Psoas muscle (tissue), 8 donors: ENCODE measurements at places on chromosomes 7 and 10. TPM values are rescaled to one million over a fixed set of nuclear protein-coding genes. Genes with fewer than 3 reads are reported as not detected.

DNA sequence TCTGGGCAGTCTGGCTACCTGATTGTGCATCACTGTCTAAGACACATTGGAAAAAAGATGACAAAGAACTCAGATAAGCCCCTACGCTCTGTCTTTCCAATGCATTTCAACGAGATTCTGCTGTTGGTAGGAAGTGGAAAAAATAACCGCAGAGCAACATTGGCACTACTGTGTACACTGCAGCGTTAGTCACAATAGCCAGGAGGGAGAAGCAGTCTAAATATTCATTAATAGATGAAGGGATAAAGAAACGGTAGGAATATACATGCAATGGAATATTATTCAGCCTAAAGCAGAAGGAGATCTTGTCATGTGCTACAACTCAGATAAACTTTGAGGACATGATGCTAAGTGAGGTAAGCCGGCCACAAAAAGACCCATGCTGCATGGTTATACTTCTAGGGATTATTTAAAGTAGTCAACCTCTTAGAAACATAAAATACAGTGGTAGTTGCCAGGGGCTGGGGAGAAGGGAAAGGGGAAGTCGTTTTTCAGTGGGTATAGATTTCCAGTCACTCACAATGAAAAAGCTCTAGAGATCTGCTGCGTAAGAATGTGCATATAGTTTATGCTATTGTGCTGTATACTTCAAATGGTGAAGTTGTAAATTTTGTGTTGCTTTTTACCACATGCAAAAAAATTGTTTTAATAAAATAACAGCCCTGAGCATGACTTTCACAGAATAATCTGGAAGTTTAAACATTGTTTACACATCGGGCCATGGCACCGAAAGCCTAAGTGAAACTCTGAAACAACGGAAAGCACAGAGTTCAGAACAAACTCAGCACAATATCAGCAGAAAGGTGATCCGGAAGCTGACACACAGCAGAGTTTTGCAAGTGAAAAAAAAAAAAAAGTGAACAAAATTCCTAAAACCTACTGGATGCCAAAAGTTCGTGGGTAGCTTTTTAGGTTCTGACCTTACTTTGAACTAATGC lies 40.1 kb downstream of the ELMO1 start:
- peaks cover 3% of the 10 kb centered on the region for H3K4me1 ChIP-seq
- no peak overlapping the region for H3K4me3 ChIP-seq
- DNase-seq = no peak
- H3K36me3 ChIP-seq = no peaks in the 10 kb centered on the region
- no peak overlapping the region for H3K27ac ChIP-seq
- no peaks in the 10 kb centered on the region for H3K27me3 ChIP-seq

- no peak overlapping the region for H3K4me3 ChIP-seq
- peaks cover 49% of the 10 kb centered on the region for H3K27me3 ChIP-seq
- no peak overlapping the region for H3K27ac ChIP-seq
- H3K36me3 ChIP-seq = no peaks in the 10 kb centered on the region
Measured at GRCh38 chr10:133157662-133158436, 2.2 kb upstream of the KNDC1 start.

GRCh38 chr7:139829025-139829774 lies at the start of gene TBXAS1:
Gene TBXAS1 (plus strand): TSS chr7:139829264. CDS start chr7:139829391, 127 bp downstream.
- no peaks in the 10 kb centered on the region for H3K36me3 ChIP-seq
- no peak for DNase-seq
- no peaks in the 10 kb centered on the region for H3K27me3 ChIP-seq
- H3K27ac ChIP-seq = peak within 1 kb of the TSS; percentile 4
- no peaks in the 10 kb centered on the region for H3K4me1 ChIP-seq

- peaks cover 12% of the 10 kb centered on the region for H3K36me3 ChIP-seq
- DNase-seq = no peak
- H3K4me3 ChIP-seq = no peak overlapping the region
Measured at GRCh38 chr10:28619455-28619854, 57.9 kb upstream of the BAMBI start.

DNA sequence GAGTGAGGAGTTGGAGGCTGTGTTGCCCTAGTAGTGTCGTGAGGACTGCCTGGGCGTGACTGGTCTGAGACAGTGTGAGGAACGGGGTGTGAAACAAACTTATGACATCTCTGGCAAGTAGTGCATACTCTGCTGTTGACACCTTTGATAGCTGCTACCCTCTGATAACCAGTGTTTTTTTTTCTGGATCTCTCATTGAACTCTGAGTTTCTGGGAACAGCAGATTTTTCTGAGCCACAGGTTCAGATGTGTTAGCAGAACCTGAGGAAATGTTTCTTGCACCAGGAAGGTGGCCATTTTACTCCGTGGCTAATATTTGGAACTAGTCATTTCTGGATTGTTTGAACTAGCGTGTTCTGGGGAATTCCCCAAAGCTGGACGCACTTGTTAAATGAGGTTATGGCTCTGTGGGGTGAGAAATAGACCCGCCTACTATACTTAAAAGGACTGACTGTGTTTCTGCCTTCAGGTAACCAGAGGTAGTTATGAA lies 52.9 kb downstream of the AUTS2 start:
- peaks cover 9% of the 10 kb centered on the region for H3K4me1 ChIP-seq
- H3K27me3 ChIP-seq = no peaks in the 10 kb centered on the region
- no peaks in the 10 kb centered on the region for H3K36me3 ChIP-seq
- DNase-seq = no peak
- H3K4me3 ChIP-seq = no peak overlapping the region

DNA sequence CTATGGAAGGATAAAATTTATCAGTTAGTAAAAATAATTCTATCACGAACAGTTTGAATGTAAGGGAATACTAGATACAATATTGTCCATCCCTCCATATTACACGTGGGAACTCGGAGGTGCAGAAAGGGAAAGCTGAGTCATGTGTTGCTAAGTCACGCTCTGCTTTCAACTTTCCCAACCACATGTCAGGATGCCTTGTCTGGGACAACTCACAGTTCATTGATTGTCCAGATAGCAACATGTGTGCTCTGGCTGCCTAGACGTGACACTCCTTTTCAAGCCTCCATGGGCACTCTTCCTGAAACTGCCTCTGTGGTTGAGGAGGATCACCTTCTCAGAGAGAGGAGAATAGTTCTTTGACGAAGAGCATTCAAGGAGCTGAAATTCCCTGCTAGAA lies 808.1 kb downstream of the GRID1 start:
- H3K27me3 ChIP-seq = peaks cover 3% of the 10 kb centered on the region
- no peak overlapping the region for H3K27ac ChIP-seq
- no peaks in the 10 kb centered on the region for H3K4me1 ChIP-seq
- DNase-seq = no peak

- no peak overlapping the region for H3K27ac ChIP-seq
- no peak for DNase-seq
- no peaks in the 10 kb centered on the region for H3K4me1 ChIP-seq
- H3K27me3 ChIP-seq = no peaks in the 10 kb centered on the region
- no peak overlapping the region for H3K4me3 ChIP-seq
Measured at GRCh38 chr7:36011588-36011965, 141.5 kb upstream of the EEPD1 start.

GRCh38 chr10:92699518-92700381 lies 10.0 kb downstream of the HHEX start:
- H3K36me3 ChIP-seq = no peaks in the 10 kb centered on the region
- peaks cover 11% of the 10 kb centered on the region for H3K4me1 ChIP-seq
- DNase-seq = no peak
- no peak overlapping the region for H3K27ac ChIP-seq

- no peak overlapping the region for H3K27ac ChIP-seq
- DNase-seq = no peak
- H3K36me3 ChIP-seq = no peaks in the 10 kb centered on the region
- H3K27me3 ChIP-seq = no peaks in the 10 kb centered on the region
Measured at GRCh38 chr7:3592401-3593134, 291.5 kb downstream of the SDK1 start.

- no peaks in the 10 kb centered on the region for H3K4me1 ChIP-seq
- DNase-seq = no peak
- no peak overlapping the region for H3K4me3 ChIP-seq
- peaks cover 100% of the 10 kb centered on the region for H3K36me3 ChIP-seq
- no peak overlapping the region for H3K27ac ChIP-seq
- H3K27me3 ChIP-seq = no peaks in the 10 kb centered on the region
Measured at GRCh38 chr10:73131301-73131700, 21.0 kb downstream of the NUDT13 start.

- peak overlapping the region; percentile 70 for H3K27ac ChIP-seq
- no peaks in the 10 kb centered on the region for H3K36me3 ChIP-seq
- H3K4me1 ChIP-seq = peaks cover 37% of the 10 kb centered on the region
- no peak for DNase-seq
- no peaks in the 10 kb centered on the region for H3K27me3 ChIP-seq
Measured at GRCh38 chr7:16669581-16669980, 23.6 kb downstream of the BZW2 start.

- H3K27ac ChIP-seq = no peak overlapping the region
- H3K4me3 ChIP-seq = no peak overlapping the region
- no peaks in the 10 kb centered on the region for H3K36me3 ChIP-seq
- H3K4me1 ChIP-seq = no peaks in the 10 kb centered on the region
- no peaks in the 10 kb centered on the region for H3K27me3 ChIP-seq
Measured at GRCh38 chr7:66187905-66188304, 17.2 kb upstream of the TPST1 start.

DNA sequence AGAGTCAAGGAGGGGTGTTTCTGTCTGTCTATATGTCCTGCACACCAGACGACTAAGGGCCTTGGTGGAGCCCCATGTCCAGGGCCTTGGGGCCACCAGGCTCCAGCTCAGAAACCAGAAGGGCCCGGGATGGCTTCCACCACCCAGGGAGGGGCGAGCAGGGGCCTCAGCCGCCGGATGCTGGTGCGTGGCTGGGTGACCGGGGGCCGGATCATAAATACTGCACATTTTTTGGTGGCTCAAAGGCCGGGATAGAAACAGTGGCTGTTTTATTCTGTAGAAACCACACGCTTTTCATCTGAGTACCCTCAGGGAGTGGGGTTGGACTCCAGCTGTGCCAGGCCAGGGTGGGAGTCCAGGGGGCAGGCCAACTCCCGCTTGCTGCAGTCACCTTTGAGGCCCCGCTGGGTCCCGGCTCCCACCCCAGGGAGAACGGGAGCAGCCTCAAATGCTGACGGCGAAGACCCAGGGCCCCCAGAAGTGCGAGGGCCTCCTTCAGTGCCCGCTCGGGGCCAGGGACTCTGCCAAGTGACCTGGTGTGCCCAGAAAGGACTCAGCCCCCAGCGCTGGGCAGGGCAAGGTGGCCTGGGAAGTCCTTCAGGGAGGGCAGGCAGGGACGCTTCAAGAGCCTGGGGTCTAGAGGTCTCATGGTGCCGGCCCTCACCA lies 28.2 kb downstream of the PDGFA start:
- DNase-seq = peak; percentile 6
- peaks cover 5% of the 10 kb centered on the region for H3K36me3 ChIP-seq
- peaks cover 2% of the 10 kb centered on the region for H3K27me3 ChIP-seq
- H3K4me1 ChIP-seq = no peaks in the 10 kb centered on the region
- no peak overlapping the region for H3K27ac ChIP-seq

GRCh38 chr10:91745090-91745831 lies 53.0 kb upstream of the TNKS2 start:
- no peaks in the 10 kb centered on the region for H3K36me3 ChIP-seq
- DNase-seq = no peak
- no peak overlapping the region for H3K27ac ChIP-seq
- H3K27me3 ChIP-seq = peaks cover 5% of the 10 kb centered on the region
- H3K4me3 ChIP-seq = no peak overlapping the region

C10orf62 gene
- total RNA-seq = 0.56 TPM

DNA sequence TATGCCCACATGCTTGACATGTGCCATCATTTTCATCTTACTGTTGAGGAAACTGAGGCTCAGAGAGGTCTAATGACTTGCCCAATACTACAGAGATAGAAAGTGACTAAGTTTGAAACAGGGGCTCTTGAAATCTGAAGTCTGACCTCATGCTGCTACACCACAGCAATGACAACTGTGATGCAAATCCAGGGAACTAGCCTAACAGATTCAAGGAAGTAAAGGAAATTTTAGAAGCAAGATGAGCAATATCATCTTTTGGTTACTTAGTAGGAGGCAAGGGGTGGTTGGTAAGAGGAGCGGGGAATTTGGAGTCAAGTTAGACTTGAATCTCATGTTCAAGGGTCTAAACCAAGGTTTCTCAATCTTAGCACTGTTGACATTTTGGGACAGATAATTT lies 26.3 kb upstream of the OSBPL3 start:
- no peaks in the 10 kb centered on the region for H3K36me3 ChIP-seq
- DNase-seq = no peak
- H3K4me1 ChIP-seq = no peaks in the 10 kb centered on the region
- no peak overlapping the region for H3K4me3 ChIP-seq

ZNF107 gene
- 1.2 TPM for total RNA-seq

DNA sequence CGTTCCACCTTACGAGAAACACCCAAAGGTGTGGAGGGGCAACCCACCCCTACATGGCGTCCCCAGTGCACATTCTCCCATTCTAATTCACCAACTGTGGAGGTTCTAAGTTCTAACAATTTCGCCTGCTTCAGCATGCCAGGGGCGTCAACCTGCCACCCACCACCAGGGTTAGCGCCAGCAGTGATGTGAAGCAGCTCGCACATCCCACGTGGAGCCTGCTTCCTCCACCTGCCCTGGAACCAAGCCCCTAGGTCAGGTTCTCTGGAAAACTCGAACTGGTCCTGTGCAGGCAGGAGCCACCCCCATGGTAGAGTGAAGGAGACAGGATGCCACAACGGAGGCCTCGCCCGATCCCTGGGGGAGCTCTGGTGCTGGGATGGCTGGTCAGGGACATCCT lies 33.3 kb upstream of the FXYD4 start:
- no peak for DNase-seq
- H3K4me3 ChIP-seq = no peak overlapping the region
- H3K27ac ChIP-seq = no peak overlapping the region
- H3K4me1 ChIP-seq = no peaks in the 10 kb centered on the region

GRCh38 chr7:5701085-5701914 lies 80.2 kb downstream of the RNF216 start:
- H3K36me3 ChIP-seq = no peaks in the 10 kb centered on the region
- H3K4me1 ChIP-seq = peaks cover 32% of the 10 kb centered on the region
- H3K4me3 ChIP-seq = no peak overlapping the region
- no peak overlapping the region for H3K27ac ChIP-seq
- DNase-seq = no peak

DNA sequence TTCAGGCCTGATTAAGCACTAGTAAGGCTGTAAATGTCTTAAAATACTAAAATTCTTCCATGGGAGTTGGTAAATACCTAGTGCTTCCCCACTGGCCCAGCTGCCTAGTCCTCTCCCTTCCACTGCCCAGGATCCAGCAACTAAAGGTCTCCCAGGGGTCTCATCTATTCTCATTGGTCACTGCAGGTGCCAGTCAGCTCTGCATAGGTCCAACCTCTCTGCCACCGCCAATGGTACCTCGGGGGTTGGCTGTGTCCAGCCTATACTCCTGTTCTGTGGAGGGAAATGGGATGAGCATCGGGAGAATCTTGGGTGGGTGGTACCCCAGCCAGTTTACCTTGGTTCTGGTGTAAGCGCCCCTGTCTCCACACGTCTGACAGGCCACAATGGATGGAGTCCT lies 6.1 kb upstream of the CREB5 start:
- no peak overlapping the region for H3K4me3 ChIP-seq
- no peak for DNase-seq
- H3K27me3 ChIP-seq = no peaks in the 10 kb centered on the region
- no peaks in the 10 kb centered on the region for H3K36me3 ChIP-seq
- H3K27ac ChIP-seq = peak overlapping the region; percentile 27
